Skin of body (tissue), 3 donors: ENCODE measurements at places on chromosomes 6 and 20. TPM values are rescaled to one million over a fixed set of nuclear protein-coding genes. Genes with fewer than 3 reads are reported as not detected.

Gene DBNDD2
- 10.3 TPM for total RNA-seq

GRCh38 chr6:110756817-110757216 lies 58.5 kb downstream of the CDK19 start:
- DNase-seq, result no peak

DNA sequence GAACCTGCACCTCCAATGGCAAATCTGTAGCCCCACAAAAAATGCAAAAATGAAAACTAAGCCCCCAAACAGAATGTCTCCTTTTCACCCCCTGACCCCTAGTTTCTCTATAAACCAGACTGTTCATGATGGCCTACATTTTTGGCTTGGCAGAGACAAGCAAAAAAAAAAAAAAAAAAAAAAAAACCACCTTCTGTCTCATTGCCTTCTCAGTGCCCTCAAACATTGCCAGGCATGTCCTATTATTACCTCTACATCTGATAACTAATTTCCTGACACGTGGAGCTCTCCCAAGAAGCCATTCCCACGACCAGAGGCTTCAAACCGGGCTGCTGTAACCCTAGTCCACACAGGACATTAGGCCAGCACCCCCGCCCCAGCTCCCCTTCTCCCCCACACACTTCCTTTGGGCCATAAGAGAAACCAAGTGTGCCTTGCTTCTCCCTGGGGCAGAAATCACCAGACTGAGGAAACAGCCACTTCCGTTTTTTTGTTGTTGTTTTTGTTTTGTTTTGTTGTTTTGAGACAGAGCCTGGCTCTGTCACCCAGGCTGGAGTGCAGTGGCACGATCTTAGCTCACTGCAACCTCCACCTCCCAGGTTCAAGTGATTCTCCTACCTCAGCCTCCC lies 65.4 kb downstream of the GPR6 start:
- no peak for DNase-seq

DNA sequence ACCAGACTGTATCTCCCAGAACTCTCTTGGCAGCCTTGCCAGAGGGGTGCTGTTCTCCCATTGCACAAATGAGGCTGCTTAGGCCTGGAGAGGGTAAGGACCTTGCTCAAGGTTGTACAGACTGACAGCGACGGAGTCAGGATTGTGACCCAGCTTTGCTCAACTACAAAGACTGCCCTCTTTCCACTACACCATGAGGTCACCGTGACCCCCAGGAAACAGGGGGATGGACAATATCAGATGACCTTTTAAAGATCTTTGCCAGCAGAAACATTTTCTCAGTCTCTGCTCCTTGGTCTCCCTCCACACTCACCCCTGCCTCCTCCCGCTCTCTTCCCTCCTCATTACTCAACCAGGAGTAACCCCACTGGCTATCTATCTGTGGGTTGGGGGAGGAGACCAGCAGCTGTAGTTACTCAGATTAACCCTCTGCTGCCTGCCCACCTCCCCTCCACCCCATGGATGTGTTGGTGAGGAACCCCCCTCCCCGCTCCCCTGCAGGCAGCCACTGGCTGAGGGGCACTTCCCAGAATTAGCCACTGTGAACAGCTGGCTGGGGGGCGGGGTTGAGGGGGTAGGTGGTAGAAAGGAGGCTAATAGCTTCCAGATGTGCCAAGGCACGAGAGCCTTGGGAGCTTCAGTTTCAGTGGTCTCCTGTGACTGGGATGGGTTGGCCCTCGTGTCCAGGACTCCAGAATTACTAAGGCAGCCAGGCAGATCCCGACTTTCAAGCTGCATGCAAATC lies 26.9 kb upstream of the MRPS18A start:
- DNase-seq, result peak; percentile 49
